Stomach (tissue), 19 donors: ENCODE measurements at places on chromosomes 16 and 17.
A peak's percentile ranks its signal among the peaks of the same experiment; 100 is the strongest.

DNA sequence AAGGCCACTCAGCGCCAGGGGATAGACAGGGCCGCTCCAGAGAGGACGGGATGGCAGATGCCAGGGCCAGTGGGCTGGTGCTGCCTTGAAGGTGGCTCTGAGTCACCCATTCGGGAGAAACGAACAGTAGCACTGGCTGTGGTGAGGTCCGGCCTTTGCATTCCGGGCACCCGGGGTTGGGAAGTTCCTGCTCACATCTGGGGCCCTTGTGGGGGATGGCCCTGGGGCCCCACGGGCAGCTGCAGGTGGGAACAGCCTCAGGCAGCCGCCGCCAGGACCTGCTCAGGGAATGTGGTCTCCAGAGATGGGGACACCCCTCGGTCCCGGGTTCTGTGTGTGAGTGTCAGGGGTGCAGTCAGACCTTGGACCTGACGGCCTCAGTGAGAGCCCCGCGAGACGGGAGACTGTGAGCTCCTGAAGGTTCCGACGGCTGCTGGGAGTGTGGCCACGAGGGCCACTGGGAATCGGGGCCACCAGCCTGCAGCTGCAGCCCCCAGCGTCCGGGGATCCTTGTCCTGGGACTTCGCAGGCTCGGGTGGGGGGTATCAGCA is 1.4 kb downstream of the CBFA2T3 start:
- DNase-seq = no peak

DNA sequence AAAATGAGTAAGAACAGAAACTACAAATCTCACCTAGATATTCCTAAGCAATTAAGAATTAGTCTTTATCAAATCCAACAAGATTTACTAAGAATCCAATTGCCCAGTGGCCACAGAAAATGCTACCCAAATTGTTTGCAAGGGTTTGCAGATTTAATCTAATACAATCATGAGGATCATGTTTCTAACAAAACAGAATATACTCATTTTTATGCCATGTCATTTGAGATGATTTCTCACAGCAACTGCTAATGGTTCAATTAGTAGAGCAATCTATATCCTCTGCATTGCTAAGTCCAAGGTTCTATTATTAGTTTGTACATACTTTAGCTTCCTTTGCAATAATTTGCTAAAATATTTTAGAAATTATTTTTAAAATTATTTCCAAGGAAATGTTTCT is 41.2 kb downstream of the HELZ start:
- DNase-seq = no peak

DNA sequence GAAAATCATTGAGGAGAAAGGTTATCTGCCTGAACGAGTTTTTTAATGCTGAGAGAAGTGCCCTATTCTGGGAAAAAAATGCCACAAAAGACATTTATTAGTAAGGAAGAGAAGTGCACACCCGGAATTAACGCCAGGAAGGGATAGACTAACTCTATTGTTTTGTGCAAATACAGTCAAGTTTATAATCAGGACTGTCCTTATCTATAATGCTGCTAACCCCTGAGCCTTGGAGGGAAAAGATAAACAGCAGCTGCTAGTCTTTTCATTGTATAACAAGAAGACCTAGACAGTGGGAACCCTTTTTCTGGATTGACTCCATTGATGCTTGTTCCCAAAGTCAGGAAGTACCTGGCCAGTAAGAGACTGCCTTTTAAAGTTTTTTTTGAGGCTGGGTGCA is 26.5 kb downstream of the BCAS3 start:
- no peak for DNase-seq

DNA sequence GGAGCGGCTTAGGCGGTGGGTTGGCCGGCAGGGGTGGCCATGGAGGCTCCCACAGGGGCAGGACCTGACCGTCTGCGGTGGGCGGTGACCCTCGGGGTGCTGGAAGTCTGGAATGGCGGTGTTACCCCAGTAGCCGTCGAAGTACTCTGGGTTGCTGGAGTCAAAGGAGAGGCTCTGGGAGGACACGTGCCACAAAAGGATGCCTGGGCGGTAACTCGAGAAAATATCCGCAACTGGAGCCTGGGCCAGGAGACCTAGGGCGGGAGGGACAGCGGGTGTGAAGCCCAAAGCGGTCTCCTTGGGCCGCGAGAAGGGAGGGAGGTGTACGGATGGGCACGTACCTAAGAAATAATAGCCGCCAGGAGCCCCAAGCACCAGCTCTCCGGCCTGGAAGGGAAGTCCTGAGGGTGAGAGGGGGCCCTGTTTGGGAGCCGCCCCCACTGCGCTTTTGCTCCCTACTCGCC is 4.6 kb downstream of the ITGA2B start:
- peak; percentile 48 for DNase-seq

- no peak for DNase-seq
Measured at GRCh38 chr17:22514315-22514714, 822.0 kb downstream of the KCNJ18 start.

DNA sequence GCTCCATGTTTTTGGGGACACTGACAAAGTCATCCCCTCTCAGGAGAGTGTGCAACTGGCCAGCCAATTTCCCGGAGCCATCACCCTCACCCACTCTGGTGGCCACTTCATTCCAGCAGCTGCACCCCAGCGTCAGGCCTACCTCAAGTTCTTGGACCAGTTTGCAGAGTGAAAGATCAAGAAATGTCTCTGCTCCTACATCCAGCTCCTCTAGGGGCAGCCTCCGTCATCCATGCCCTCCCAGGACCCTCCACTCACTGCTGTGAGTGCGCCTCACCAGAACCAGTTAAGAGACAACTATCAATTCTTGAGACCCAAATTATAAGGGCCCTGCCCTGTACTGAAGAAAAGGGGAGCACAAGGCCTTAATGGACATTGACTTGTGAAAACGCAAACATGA is 1.1 kb downstream of the OVCA2 start:
- peak; percentile 23 for DNase-seq

- DNase-seq = no peak
Measured at GRCh38 chr16:73482310-73482709, 434.4 kb upstream of the ZFHX3 start.
